Left lobe of liver (tissue), 2 donors: ENCODE measurements at places on chromosomes 4 and X. TPM values are rescaled to one million over a fixed set of nuclear protein-coding genes. Genes with fewer than 3 reads are reported as not detected.

Gene FREM3
- total RNA-seq: not detected

Gene REPS2
- 19.1 TPM for total RNA-seq

Gene RPA4
- total RNA-seq: 0.23 TPM

GRCh38 chr4:100261346-100261745, 71.1 kb upstream of the DDIT4L start:
- DNase-seq: no peak

- DNase-seq: no peak
These were observed 1427.0 kb downstream of the ADGRL3 start for GRCh38 chr4:62627141-62627540.

- DNase-seq: no peak
These were observed 145.4 kb upstream of the PLAC1 start for GRCh38 chrX:134803551-134804183.

DNA sequence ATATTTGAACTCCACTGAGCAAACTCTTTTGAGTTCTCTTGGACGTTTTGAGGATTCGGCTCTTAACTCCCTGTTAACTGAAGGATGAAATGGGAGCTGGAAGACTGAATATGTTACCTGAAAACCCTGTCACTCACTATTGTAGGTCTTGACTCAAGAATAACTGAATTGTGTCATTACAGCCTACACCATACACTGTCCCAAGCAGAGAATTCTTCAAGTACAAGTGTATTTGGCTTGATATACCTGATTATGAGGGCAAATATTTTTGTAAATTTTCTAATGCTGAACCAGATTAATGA, 276.1 kb downstream of the CFAP299 start:
- no peak for DNase-seq

- DNase-seq: no peak
These were observed 52.4 kb downstream of the SEPTIN11 start for GRCh38 chr4:77001907-77002306.
